Esophagus (tissue), 2 donors: ENCODE measurements at places on chromosomes 7 and 10. TPM values are rescaled to one million over a fixed set of nuclear protein-coding genes. Genes with fewer than 3 reads are reported as not detected.

SLIT1 gene
- 0.02 TPM for polyA plus RNA-seq

ANXA8L1 gene
- 279 TPM for polyA plus RNA-seq

OR9A2 gene
- not detected for polyA plus RNA-seq

EBLN1 gene
- not detected for polyA plus RNA-seq
